H1 (cell line): ENCODE measurements at places on chromosomes 3 and 15.

DNA sequence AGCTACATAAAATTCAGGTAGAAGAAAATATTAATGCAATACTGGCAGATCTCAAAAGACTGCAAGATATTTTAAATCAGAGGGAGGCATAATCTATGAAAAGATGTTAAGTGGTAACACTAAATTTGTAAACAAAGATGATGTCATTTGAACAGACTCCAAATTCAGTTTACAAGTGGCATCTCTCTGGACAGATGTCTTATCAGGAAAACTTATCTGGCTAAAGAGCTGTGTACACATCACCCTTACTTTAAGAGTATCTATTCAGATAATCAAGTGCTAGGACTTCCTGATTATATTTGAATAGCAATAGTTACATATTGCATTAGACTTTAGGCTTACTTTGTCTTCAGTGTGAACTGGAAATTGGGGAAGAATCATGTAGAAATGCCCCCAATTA is 231.5 kb downstream of the WDR72 start:
- no peak for DNase-seq

GRCh38 chr3:124118397-124118796 is 126.5 kb upstream of the ROPN1 start:
- no peak for DNase-seq

DNA sequence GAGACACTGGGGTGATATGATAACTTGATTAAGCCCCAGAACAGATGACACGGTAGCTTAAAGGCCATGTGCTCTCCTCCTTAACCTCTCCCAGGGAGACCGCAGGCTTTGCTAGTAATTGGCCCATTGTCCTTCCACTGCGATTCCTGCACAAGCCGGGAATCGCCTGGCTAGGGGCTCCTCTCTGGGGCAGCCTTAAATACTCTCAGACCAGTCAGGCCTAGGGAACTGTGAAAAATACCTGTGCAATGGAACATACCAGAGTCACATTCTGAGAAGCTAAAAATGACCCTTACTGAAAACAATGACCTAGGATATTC is 56.3 kb downstream of the CPN2 start:
- no peak for DNase-seq

DNA sequence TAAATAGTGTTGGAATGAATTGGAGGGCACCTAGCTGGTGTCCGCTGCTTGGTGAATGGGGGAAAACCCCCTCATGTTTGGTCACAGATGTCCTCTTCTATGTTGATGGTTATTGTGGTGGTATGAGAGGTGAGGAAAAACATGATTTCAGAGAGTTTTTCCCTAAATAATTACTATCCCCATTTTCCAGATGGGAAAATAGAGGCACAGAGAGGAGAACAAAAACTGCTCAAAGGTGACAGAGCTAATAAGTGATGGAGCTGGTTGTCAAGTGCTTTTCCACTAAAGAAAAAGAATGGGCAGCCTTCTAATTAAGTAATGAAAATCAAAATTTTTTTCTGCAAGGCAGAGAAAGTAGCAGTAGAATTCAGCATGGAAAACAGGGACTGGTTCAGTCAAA is 30.2 kb upstream of the CFAP161 start:
- DNase-seq, result no peak

DNA sequence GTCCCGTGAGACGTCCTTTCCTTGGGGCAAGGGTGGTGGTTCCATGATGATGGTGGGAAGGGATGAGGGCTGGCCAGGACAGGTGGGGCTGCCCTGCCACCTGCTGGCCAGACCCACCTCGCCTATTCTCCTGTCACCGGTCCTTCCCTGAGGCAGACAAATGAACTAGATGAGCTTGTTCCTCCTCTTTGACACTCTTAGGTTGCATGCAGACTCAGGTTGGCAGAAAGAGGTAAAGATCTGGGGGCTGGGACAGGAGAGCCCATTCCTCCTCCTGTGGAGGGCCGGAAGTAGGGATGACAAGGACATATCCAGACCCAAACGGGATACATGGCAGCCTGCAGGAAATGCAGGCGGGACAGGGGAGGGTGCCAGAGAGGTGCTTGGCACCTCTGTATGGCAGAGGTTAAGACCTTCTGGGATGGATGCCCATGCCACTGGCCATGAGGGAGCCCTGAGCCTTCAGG is 38.6 kb downstream of the ACSBG1 start:
- peak; percentile 61 for DNase-seq

DNA sequence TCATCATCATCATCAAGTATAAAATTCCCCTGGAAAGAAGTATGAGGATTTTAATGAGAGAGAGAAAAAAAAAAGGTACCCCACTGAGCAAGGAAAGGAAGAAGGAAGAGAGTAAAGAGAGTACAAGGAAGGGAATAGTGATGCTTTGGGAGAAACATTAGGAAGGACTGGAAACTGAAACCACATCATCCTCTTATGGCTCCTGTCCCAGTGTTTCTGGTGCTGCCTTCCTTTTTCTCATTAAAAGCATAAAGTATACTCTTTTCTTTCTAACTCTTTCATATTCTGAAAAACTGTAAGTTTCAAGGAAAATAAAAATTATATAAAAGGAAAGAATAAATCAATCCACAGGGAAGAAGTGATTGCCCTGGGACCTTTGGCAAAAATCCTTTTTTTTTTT is 616.4 kb upstream of the CBLB start:
- DNase-seq, result no peak

DNA sequence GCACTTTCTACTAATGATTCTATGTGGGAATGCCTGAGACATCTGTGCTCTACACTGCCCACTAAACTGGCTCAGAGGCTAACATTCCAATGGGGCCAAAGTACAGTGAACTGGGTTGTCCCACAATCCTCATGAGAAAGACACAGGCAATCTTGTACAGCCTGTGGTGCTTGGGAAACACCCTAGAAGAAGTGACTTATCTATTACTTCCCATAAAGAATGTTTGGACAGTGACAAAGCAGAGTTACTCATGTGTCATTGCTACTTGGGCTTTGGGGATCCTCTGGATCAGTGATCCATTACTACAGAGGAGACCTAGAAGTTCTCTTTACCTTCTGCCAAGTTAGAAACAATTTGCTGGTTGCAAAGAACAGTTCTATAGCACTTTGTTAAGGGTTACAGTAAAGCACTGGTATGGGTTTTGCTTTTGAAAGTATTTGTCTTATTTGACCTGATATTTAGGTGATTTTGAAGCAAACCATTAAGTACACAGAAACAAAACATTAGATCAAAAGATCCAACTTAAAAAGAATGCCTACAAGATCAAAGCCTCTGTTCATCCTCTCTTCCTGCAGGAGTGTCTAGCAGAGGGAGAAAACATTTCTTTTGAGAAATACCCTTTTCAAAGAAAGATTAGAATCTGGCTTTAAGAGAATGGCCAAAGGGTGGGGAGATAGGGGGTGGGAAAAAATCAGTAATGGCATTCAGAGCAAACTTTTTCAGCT is 75.8 kb downstream of the CTNNB1 start:
- no peak for DNase-seq

DNA sequence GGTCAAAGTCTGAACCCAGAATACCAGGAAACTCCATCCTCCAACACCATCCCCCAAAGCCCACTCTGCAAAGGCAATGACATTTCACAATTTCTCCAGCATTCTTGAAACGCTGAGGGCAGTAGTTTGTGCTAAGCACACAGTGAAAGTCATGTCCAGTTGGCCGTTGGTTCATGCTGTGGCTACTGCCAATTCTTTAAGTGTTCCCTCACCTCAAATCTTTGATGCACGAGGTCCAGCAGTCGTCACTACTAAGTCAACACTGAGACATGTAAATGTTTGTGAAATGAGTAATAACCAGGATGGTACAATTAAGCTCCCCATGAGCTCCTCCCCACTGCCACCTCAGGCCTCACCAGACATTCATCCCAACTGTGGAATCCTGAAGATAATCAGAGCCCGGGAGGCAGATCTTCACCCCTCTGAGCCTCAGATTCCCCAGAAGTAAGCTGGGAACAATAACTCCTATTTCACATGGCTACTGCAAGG is 7.0 kb downstream of the SUCLG2 start:
- no peak for DNase-seq

GRCh38 chr3:113038328-113038727 is 47.5 kb downstream of the GTPBP8 start:
- no peak for DNase-seq

DNA sequence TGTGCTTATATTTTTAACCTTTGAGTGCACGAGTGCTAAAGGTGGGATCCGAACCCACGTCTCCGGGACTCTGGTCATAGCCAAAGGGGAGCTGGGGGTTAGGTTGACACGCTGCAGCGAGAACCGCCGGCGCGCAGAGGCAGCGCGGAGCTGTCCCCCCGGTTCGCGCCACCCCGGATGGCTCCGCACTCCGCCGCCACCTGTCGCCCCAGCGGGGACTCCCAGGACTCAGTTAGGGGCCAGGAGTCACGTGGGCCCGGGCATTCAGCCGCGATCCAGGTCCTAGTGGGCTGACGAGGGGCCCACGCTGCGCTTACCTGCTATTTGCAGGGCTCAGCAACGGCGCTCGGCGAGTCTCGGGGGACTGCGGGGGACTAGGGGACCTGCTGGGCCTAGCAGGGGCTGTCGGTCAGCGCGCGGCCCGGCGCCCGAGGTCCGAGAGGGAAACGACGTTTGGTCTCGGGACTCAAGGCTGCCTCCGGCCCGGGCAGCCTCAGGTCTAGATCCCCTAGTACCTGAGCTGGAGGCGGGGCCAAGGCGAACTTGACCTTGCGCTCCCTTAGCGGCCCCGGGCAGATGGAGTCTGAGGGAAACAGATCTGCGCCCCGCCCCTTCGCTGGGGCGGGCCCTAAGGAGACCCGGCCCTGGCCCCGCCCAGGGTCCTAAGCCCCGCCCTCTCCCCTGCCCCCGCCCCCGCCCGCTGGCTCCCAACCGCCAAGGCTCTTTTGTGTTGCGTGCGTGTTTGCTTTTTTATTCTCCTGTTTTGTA is at the start of gene NMNAT3:
NMNAT3 (minus strand) TSS at position 585 of the 768 bp plus-strand sequence. CDS start 50,248 bp downstream, outside the sequence.
- DNase-seq, result peak; percentile 91

GRCh38 chr3:53501178-53501577 is 6.8 kb downstream of the CACNA1D start:
- no peak for DNase-seq

GRCh38 chr15:40471808-40472150 is 995 bp downstream of the CHST14 start:
- DNase-seq, result no peak

DNA sequence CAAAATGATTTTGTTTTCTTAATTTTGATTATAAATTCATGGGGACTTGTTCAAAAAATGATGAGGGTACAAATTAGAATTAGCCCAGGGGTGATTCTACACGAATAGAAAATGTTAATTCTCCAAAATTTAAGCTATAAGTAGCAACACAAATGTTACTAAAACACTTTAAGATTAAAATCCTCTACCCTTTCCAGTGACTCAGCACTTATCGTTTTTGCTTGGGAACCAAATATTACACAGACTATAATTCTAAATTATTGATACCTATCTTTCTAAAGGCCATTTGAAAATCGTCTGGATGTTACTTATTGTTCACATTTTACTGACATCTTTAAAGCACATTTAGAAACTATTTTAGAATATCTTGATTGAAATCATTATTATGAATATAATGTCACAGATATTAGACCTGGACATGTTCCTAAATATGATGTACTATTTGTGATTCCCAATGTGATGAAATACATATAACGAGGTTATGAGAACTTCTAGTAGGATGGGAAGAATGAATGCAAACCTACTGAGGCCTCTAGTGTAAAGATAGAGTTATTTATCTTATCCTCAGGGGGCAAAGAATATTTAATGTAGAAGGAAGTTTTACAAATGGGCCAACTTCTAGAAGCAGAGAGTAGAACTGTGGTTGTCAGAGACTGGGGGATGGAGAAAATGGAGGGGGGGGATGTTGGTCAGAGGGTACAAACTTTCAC is 132.0 kb upstream of the TP63 start:
- DNase-seq, result no peak

GRCh38 chr3:86914670-86915069 is 76.3 kb downstream of the VGLL3 start:
- DNase-seq, result no peak

- DNase-seq, result no peak
These were observed 41.0 kb upstream of the PRICKLE2 start for GRCh38 chr3:64266065-64266931.

- DNase-seq, result no peak
These were observed 160.8 kb downstream of the TUSC7 start for GRCh38 chr3:116870379-116870778.

- DNase-seq, result no peak
These were observed 68.2 kb downstream of the HMCES start for GRCh38 chr3:129346695-129347457.

DNA sequence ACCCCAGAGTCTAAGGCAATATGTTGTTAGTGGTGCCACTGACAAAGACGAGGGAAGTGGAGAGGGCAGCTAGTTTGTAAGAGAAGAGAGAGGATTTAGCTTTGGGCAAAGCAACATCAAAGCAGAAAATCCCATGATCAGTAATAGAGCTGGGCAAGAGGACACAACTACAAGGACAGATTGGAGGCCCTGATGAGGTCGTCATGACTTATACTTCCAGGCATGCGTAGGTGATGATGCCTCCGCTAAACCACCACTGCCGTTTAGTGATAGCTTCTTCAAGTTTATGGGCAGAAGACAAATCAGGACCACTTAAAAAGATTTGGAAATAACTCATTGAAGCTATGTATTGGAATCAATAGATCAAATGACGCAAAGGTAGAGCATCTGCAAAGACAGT is 2.6 kb downstream of the HRG start:
- DNase-seq, result peak; percentile 16

GRCh38 chr3:9778143-9779074 is 8.7 kb upstream of the CAMK1 start:
- no peak for DNase-seq
